Stimulated activated CD8-positive, alpha-beta memory T cell treated with anti-CD3 and anti-CD28 coated beads, Interleukin-12 subunit alpha, Interleukin-12 subunit beta, amount 100 ng/mL, for 4 hours (primary cell): ENCODE measurements at places on chromosomes 4 and X.

GRCh38 chrX:11304829-11305228, 11.6 kb downstream of the AMELX start:
- DNase-seq: no peak

GRCh38 chr4:48173056-48173991, 39.3 kb upstream of the TXK start:
- DNase-seq: no peak

DNA sequence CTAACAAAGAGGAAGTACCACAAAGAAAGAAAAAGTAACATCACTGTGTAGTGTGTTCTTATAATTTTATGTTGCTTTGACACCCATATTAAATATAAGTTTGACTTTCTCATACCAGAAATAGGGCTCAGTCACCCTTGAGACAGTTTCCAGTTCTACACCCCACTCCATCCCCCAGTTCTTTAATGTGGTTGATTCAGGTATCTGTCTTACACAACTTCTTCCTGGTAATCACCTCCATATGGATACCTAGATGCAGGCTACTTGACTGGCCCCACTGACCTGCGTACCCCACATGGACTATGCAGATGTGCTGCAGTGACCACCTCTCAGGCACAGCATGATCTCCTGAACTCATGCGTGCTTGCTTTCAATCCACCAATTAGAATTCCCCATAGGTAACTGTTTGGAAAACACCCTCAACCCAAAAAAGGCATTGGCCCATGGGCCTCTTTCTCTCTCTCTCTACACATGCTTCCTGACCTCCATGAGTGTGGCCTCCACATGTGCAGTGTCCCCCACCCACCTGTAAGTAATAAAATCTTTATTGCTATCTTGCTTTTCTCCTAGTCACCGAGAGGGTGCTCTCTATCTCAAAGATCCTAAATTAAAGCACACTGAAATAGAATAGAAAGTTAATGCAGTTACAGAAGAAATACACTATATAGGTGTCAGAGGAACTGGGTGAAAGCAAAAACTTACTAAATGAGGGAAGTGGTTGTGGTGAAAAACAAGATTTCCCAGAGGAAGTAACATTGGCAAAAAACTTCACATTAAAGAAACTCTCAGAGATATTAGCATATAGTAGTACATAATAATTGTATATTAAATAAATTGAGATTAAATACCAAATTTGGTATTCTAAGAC, 98.4 kb downstream of the ZAR1 start:
- DNase-seq: no peak

DNA sequence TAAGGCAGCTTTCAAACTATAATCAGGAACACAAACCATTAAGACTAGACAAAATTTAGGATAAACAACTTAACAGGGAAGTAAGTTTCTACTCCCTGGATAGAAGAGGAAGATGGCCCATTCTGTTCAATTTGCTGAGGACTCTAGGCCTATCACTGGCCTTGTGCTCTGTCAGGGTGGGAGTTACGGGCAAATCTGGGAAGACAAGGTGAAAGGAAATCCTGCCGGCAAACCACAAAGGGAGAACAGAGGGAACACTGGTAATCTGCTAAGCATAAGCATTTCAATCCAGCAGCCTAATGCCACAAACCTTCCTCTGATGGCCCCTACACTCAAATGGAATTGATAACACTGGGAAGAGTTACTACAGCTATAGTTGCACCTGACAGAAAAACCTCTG, 8.3 kb downstream of the GPR82 start:
- no peak for DNase-seq

- no peak for DNase-seq
Observed at GRCh38 chr4:31069151-31069550, 349.0 kb downstream of the PCDH7 start.

- DNase-seq: no peak
Observed at GRCh38 chr4:128916832-128917231, 107.3 kb downstream of the JADE1 start.

DNA sequence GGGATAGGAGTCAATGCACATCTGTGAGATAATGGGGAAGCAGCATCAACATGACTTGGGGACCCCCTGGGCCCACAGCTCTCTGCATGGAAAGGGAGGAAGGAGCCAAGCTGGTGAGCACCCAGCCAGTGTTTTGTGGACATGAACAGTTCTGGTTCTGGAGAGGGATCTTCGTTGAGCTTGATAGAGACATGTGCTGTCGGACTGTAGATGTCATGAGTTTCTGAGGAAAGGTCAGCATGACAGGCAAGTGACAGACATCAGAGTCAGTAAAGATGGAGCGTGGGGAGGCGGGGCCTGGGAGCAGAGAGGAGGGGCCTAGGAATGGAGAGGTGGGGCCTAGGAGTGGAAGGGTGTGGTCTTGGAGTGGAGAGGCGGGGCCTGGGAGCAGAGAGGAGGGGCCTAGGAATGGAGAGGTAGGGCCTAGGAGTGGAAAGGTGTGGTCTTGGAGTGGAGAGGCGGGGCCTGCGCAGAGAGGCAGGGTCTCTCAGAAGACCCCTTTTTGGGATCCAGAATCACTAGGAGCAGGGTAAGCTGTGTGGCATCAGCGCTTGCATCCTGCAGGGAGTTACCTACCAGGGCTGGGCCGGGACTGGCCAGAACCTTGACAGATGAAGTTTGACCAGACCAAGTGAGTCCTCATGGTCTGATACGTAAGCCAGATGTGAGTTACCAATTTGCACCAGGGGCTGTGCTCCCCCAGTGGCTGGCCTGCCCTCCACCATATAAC, 33.7 kb downstream of the PIGG start:
- no peak for DNase-seq

- peak; percentile 33 for DNase-seq
Observed at GRCh38 chrX:40539214-40540142, 41.3 kb upstream of the ATP6AP2 start.

- no peak for DNase-seq
Observed at GRCh38 chr4:153347117-153347516, 2.6 kb downstream of the MND1 start.

DNA sequence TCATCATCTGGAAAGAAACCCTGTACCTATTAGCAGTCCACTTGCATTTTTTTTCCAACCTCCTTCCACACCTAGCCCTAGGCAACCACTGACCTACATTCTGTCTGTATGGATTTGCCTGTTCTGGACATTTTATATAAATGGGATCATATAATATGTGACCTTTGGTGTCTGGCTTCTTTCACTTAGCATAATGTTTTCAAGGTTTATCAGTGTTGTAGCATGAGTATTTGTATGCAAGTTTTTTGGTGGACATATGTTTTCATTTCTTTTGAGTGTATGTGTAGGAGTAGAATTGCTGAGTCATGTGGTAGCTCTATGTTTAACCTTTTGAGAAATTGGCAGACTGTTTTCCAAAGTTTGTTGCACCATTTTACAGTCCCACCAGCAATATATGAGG, 198.6 kb downstream of the CEP135 start:
- DNase-seq: no peak

- no peak for DNase-seq
Observed at GRCh38 chr4:177093964-177094363, 215.7 kb upstream of the NEIL3 start.

GRCh38 chr4:54197926-54198325, 31.2 kb upstream of the PDGFRA start:
- DNase-seq: no peak

DNA sequence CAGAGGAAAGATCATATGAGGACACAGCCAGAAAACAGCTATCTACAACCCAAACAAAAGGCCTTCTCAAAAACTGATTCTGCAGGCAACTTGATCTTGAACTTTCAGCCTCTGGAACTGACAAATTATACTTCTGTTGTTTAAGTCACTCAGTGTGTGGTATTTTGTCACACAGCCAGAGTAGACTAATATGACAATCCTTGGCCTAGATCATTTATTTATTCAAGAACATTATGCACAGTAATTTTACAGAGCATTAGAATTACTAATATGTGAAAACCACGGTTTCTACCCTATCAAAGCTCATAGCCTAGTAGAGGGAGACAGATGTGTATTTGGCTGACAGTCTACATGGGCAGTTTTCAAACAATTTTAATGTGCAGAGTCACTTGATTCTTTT, 167.8 kb upstream of the PCDH18 start:
- DNase-seq: no peak

DNA sequence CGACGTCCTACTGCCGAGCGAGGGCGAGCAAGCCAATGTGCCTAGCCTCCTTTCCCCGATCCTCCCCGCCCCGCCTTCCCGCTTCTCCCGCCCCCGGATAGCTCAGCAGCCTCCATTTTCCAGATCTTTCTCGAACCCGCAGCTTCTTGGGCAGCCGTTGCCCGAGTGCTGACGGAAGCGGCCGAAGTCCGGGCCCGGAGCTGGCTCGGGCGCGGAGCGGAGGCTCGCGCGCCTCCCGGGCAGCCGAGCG, 172 bp upstream of the HSPA4L start:
- no peak for DNase-seq

DNA sequence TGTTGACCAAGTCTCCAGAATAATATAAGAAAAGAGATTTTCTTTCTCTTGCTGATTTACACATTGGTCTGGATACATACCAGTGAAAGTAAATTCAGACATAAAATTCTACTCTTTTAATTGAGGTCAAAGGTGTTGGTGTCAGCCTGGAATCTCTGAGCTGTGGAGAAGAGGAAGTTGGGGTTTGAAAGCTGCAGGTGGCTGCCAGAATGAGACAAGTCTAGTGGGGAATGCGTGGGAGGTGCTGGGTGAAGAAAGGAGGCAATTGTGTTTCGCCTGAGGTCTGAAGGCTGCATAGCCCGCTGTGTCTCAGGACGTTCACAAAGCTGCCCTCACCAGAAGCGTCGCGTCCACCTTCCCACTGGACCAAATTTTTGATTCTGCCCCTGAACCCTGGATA, 31.2 kb downstream of the PHEX start:
- DNase-seq: peak; percentile 2

GRCh38 chr4:4668355-4669210, 126.7 kb upstream of the STX18 start:
- DNase-seq: no peak

DNA sequence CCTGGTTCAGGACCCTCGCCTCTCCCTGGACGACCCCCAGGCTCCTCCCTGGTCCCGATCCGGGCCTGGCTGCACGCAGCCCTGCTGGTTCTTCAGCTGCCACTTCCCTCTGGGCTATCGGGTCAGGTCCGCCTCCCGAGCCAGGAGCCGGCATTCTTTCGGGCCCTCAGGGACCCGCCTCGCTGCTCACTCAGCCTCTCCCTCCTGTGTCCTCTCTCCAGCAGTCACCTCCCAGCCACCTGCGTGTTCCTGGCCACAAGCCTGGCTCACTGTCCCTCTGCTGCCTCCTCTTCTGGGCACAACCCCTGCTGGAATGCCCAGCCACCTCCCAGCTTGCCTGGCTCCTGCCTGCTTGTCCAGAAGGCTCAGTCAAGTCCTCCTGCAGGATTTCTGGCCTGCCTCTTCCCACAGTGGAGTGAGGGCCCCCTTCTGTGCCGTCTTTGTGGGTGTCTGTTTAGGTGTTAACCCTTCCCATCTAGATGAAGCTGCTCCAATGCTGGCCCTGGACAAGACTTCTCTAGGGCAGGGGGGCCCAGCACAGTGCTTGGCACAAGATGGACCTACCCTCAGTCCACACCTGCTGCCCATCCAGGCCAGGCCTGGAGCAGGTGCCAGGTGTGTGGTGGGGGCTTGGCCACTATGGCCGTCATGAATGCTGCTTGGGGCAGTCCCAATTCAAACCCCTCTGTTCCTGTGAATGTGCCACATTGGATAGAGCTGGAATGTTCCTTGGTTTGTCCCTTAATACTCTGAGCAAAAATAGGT, 2.2 kb downstream of the WFS1 start:
- DNase-seq: no peak

GRCh38 chr4:152004801-152005200, 244.0 kb upstream of the GATB start:
- DNase-seq: no peak

GRCh38 chr4:185092535-185093197, 50.4 kb upstream of the SLC25A4 start:
- no peak for DNase-seq

GRCh38 chrX:50161127-50161526, 39.7 kb downstream of the AKAP4 start:
- DNase-seq: no peak

- no peak for DNase-seq
Observed at GRCh38 chr4:25494166-25494565, 117.1 kb downstream of the ANAPC4 start.

- DNase-seq: no peak
Observed at GRCh38 chr4:125517831-125518230, 203.1 kb downstream of the FAT4 start.

DNA sequence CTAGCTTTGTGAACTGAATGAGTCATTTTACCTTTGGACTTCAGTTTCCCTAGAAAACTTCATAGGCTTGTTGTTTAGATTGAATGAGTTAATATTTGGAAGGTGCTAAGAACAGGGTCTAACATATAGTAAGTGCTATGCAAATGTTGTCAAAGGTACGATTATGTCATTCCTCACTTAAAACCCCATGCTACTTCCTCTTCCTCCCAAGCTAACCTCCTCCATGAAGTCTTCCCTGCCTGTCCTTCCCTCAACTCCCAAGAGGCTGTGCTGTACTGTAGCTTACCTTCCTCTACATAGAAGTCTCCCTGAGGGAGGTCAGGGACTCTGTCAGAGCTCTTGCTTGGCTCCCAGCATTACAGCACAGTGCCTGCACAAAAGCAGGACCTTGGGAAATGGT, 103.4 kb upstream of the PJA1 start:
- DNase-seq: no peak

- no peak for DNase-seq
Observed at GRCh38 chr4:69843932-69844331, 16.0 kb downstream of the SULT1E1 start.

DNA sequence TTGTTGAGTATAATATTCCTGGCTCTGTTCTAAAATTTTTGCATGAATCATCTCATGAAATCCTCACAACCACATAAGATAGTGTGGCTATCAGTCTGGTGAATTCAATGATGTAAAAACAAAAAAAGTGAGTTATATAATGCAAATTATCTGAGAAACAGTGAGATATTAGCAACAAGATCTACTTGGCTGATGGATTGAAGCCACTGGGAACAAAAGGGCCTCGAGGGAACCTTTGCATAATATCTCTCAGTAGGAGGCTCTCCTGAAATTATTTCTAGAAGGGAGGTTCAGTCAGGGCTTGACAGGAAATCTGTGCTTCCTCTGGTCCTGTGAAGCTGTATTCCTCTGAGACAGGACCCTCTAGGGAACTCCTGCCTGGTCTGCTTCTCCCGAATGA, 30.1 kb upstream of the NUP54 start:
- no peak for DNase-seq

DNA sequence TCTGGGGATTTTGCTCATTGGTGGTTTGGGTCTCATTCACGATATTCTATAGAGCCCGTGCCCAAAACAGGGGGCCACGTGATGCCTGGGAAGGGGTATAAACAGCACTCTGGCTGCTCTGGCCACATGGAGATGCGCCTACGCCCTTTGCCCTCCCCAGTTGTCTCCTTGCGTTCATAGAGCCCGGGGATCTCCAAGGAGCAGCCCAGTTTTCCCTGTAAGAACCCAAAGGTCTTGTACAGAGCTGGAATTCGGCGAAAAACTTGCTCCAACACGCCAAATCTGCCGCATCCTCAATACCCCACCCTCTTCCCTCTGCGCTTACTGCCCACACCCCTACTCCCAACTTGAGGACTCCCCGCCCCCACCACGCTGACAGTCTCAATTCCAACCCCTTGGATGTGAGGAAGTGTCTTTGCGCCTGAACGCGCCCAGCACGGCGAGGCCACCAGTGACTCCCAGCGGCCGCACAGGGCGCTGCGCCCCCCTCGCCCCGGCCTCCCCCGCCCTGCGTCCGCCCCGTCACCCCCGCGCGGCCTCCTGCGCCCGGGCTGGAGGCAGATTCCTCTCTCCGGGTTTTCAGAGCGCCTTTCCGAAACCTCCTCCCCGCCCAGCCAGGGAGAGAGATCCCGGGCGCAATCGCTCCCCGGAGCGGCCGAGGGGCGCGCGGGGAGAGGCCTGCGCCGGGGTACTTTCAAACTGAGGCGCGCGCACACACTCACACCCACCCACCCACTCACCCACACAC, at the start of gene NHS:
NHS (plus strand) TSS at position 582 of the 748 bp plus-strand sequence. CDS start 558 bp downstream, outside the sequence.
- no peak for DNase-seq
